Psoas muscle (tissue), 8 donors: ENCODE measurements at places on chromosomes 3 and 15. TPM values are rescaled to one million over a fixed set of nuclear protein-coding genes. Genes with fewer than 3 reads are reported as not detected.

GRCh38 chr3:182006431-182006830, 294.7 kb downstream of the SOX2 start:
- no peaks in the 10 kb centered on the region for H3K27me3 ChIP-seq
- H3K27ac ChIP-seq: no peak overlapping the region
- no peaks in the 10 kb centered on the region for H3K4me1 ChIP-seq
- no peak overlapping the region for H3K4me3 ChIP-seq

- DNase-seq: no peak
- H3K27me3 ChIP-seq: no peaks in the 10 kb centered on the region
- H3K4me3 ChIP-seq: no peak overlapping the region
- H3K36me3 ChIP-seq: no peaks in the 10 kb centered on the region
Measured at GRCh38 chr15:31148297-31149087, 47.0 kb upstream of the TRPM1 start.

- H3K4me3 ChIP-seq: no peak overlapping the region
- DNase-seq: no peak
- no peaks in the 10 kb centered on the region for H3K36me3 ChIP-seq
- no peak overlapping the region for H3K27ac ChIP-seq
- H3K4me1 ChIP-seq: no peaks in the 10 kb centered on the region
- no peaks in the 10 kb centered on the region for H3K27me3 ChIP-seq
Measured at GRCh38 chr3:66604481-66604880, 103.7 kb upstream of the LRIG1 start.

DNA sequence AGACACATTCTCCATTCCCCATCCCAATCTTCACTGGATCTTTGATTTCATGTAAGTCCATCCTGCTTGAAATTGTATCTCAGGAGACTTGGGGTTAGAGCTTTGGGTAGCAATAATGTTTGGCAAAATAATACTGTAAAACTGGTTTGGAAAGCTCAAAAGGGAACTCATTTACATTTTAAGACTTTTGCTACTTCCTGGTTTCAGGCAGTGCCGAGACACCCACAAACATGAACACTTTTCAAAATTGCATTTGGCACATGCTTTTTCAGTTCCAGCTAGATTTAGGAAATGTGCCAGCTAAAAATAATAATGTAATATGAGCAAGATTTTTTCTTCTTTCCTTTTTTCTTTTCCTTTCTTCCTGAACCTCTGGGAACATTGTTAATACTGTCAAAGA, 145.7 kb upstream of the CBLB start:
- no peaks in the 10 kb centered on the region for H3K4me1 ChIP-seq
- DNase-seq: no peak
- no peak overlapping the region for H3K4me3 ChIP-seq
- no peaks in the 10 kb centered on the region for H3K36me3 ChIP-seq

- H3K4me3 ChIP-seq: no peak overlapping the region
- no peak for DNase-seq
- H3K27ac ChIP-seq: no peak overlapping the region
- H3K27me3 ChIP-seq: no peaks in the 10 kb centered on the region
- H3K4me1 ChIP-seq: no peaks in the 10 kb centered on the region
Measured at GRCh38 chr3:59595830-59596229, 546.0 kb upstream of the CFAP20DC start.

GRCh38 chr3:95721938-95722337, 1092.5 kb upstream of the EPHA6 start:
- H3K4me3 ChIP-seq: no peak overlapping the region
- no peak overlapping the region for H3K27ac ChIP-seq
- H3K27me3 ChIP-seq: no peaks in the 10 kb centered on the region
- DNase-seq: no peak
- no peaks in the 10 kb centered on the region for H3K36me3 ChIP-seq

DNA sequence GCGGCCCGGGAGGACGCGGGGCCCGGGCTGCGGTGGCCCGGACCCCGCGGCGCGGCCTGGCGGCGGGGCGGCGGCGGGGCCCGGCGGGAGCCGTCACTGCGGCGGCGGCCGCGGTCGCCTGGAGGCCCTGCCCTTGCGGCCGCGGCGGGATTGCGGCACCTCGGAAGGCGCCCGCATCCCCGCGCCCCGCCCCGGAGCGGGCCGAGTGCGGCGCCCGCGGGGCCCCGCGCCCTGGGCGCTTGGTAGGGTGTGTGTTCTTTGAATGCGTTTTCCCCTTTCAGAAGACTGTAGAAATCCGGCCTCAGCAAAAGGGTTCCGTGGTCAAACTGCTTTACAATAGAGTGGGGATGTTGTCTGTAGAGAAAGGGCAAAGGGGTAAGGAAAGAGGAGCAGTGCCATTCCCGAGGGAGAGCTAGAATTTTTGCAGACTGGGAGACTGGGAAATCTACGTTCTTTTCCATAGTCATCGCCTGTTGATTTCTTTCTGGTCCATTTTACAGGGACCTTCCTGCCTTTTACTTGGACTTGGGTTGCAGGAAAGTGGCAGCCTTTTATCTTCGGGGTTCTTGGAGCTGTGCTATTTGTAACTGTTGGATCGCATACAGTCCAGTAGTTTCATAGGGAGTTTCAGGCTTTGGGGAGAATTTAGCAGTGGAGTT, 630 bp downstream of the SNRK start:
- H3K27me3 ChIP-seq: no peaks in the 10 kb centered on the region
- no peak for DNase-seq
- no peaks in the 10 kb centered on the region for H3K36me3 ChIP-seq
- H3K27ac ChIP-seq: peak overlapping the region; percentile 92

DNA sequence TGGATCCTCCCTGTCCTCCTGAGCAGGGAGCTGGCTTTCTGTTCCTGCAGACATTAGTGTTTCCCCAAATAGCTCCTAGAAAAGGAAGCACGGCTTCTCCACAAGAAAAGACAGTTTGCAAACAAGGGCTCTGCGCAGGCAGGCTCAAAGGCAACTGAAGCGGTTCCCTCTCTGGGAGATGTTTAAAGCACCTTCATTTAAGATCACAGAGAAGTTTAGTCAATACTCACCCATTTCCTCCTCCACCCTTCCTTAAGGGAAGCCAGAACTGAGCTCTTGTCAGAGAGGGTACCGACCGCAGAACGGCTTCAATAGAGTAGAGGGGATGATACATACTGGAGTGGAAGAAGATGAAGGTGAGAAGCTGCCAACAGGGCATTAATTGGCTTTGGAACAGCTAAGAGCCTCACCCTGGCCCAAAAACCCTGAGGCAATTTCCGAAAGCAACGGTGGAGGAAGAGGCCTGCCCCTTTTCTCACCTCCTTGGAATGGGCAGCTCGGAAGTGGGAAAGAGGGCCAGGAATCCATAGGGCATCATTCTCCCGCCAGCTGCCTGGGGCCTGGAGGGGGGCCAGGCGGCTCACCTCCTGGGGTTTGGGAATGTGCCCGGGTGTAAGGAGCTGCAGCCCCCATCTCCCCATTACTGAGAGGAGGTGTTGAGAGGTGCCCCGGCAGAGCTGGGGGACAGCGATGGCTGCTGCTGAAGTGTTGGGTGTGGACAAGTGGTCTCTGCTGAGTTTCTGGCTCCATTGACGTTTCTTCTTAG, 4.8 kb upstream of the EPHB3 start:
- no peak overlapping the region for H3K4me3 ChIP-seq
- peaks cover 12% of the 10 kb centered on the region for H3K4me1 ChIP-seq
- no peak for DNase-seq
- H3K27me3 ChIP-seq: peaks cover 50% of the 10 kb centered on the region

DNA sequence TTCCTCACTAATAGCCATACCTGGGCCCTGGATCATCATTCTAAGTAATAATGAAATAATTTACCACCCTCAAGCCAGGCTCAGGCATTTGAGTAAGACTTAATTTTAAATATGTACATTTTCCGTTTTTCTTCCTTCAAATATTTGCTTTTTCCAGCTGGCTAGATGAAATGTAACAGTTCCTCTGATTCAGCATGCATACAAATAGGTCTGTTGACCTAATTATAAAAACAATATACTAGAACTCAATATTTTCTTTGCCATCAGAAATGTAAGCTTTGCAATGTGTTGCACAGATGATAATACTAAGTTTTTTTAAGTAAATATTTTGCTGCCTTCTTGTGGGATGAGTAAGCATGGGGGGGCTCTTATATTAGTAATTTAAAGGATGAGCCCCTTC, 91.6 kb downstream of the FEZF2 start:
- H3K4me1 ChIP-seq: no peaks in the 10 kb centered on the region
- H3K27me3 ChIP-seq: no peaks in the 10 kb centered on the region
- no peak overlapping the region for H3K4me3 ChIP-seq
- H3K36me3 ChIP-seq: peaks cover 75% of the 10 kb centered on the region
- no peak overlapping the region for H3K27ac ChIP-seq

GRCh38 chr3:128585189-128585588, 65.4 kb downstream of the RPN1 start:
- H3K36me3 ChIP-seq: no peaks in the 10 kb centered on the region
- no peak for DNase-seq
- no peaks in the 10 kb centered on the region for H3K27me3 ChIP-seq

DNA sequence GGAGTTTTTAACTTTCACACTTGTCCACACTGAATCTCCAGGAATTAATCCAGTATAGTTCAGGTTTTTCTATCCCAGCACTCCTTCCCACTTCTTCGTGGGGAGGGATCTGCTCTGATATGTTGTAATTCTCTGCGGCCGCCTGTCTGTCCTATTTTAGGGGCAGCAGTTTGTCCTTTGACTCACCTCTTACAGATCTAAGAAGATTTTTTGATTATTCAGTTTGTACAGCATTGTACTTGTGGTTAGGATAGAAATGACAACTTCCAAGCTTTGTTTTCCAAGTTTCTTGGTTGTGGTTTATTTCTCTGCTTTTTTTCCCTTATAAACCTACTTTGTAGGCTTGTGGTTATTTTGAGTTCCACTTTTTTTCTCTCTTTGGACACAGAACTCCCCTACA, 601.7 kb downstream of the SI start:
- no peak overlapping the region for H3K4me3 ChIP-seq
- H3K27me3 ChIP-seq: no peaks in the 10 kb centered on the region
- no peaks in the 10 kb centered on the region for H3K36me3 ChIP-seq
- DNase-seq: no peak

DNA sequence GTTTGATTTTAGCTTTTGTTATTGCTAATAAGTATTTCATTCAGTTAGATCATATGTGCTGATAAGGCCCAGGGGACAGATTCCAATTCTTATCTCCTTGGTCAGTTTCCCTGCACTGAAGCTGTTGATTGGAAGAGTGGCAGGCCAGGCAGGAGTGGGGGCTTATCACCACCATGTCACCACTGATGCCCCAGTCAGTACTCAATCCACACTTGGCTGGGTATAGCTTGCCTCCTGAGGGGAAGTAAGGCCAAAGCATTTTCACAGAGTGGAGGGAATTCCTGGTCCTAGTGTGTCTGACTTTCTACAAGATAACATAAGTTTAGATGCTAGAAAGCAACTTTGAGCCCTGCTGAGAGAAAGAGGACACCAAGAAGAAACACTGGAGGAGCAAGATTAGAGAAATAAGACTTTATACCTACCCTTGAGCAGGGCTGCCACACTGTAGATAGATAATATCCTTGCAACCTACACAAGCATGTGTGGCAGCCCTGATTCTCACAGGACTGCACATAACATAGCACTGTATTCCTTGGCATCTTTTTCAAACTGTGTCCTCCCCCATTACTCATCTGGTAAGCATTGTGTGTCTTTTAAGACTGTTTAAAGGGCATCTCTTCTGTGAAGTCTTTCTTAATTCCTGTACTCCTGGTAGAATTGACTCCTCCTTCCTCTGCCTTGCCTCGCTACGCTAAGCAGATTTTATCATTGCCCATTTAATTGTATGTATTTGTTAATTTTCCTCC, 24.3 kb downstream of the OXNAD1 start:
- H3K27me3 ChIP-seq: no peaks in the 10 kb centered on the region
- H3K4me1 ChIP-seq: peaks cover 39% of the 10 kb centered on the region
- H3K36me3 ChIP-seq: no peaks in the 10 kb centered on the region
- H3K4me3 ChIP-seq: no peak overlapping the region
- peak overlapping the region; percentile 80 for H3K27ac ChIP-seq

DNA sequence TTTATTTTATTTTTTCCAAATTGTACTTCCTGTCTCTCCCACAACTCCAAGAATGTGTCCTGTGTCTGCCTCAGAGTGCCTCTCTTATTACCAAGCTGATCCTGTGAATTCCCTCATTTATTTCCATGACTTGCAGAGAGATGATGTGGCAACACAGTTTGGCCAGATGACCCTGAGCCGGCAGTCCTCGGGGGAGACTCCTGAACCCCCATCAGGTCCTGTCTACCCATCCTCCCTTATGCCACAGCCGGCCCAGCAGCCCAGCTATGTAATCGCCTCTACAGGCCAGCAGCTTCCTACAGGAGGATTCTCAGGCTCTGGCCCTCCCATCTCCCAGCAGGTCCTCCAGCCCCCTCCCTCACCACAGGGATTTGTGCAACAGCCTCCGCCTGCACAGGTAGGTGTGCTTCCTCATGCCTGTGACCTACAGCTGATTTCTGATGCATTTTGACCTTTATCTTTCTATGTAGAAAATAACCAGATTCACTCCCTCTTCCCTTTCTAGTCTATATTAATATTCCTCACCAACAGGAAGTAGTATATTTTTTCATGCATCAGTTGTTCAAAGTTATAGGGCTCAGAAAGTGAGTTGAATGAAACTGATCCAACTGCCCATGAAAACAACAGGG, 100.0 kb downstream of the ARPP21 start:
- DNase-seq: no peak
- no peaks in the 10 kb centered on the region for H3K4me1 ChIP-seq
- H3K27me3 ChIP-seq: no peaks in the 10 kb centered on the region
- no peak overlapping the region for H3K4me3 ChIP-seq
- no peaks in the 10 kb centered on the region for H3K36me3 ChIP-seq
- H3K27ac ChIP-seq: no peak overlapping the region

DNA sequence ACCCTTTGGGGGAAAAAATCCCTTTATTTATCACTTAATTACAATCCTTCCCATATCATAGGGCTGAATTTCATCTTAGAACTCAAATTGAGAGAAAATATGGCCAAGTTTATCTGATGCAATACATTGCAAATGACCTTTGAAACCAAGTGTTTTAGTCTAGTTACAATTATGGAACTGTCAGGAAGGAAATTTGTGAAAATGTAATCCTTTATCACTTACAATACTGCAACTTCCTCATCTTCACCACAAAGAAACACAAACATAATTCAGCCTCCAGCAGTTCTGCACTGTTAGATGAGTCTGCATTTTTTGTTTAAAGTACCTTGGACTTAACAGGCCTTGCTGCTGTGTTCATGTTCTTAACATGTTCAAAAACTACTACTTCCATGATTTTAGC, 4.6 kb downstream of the CCPG1 start:
- peaks cover 37% of the 10 kb centered on the region for H3K4me1 ChIP-seq
- peaks cover 5% of the 10 kb centered on the region for H3K36me3 ChIP-seq
- no peaks in the 10 kb centered on the region for H3K27me3 ChIP-seq
- peak overlapping the region; percentile 64 for H3K27ac ChIP-seq

GRCh38 chr15:77532846-77533245, 99.9 kb downstream of the LINGO1 start:
- DNase-seq: peak; percentile 13
- H3K27ac ChIP-seq: no peak overlapping the region
- no peaks in the 10 kb centered on the region for H3K27me3 ChIP-seq
- H3K36me3 ChIP-seq: no peaks in the 10 kb centered on the region
- no peak overlapping the region for H3K4me3 ChIP-seq

Gene GUCA1C
- not detected for polyA plus RNA-seq

Gene NANOGP8
- polyA plus RNA-seq: 0.07 TPM

Gene LNP1
- 1.2 TPM for polyA plus RNA-seq

Gene FBXO40
- polyA plus RNA-seq: 14.1 TPM
